ENCODE measurements at places on chromosomes 13 and 19. TPM values are rescaled to one million over a fixed set of nuclear protein-coding genes. Genes with fewer than 3 reads are reported as not detected.

- DNase-seq, result peak; percentile 81
These were observed 7.7 kb downstream of the UBE2L5 start for GRCh38 chr13:30429721-30430694.

The BEST2 gene
- total RNA-seq, result not detected

The PCSK4 gene
- 0.92 TPM for total RNA-seq

The NRTN gene
- total RNA-seq, result 0.14 TPM

DNA sequence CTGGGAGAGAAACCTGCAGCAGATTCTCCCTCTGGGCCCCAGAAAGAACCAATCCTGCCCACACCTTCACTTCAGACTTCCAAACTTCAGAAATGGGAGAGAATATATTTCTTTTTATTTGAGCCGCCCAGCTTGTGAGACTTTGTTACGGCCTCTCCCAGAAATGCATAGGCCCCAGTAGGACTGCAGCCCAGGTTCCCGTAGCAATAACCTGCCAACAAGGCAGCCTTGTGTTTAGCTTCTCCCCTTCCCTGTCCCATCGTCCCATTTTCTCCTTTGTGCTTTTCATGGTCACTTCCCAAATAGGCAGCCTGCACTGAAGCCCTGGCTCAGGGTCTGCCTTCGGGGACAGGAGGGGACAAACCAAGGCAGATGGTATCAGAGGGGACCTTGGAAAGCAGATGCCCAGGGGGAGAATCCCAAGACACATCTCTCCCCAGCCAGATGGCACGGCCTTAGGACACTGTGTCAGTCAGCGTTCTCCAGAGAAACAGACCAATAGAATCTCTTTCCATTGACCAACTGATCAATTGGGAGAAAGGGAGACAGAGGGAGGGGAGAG lies 3.7 kb upstream of the ARHGEF7 start:
- DNase-seq, result no peak

The CEACAM6 gene
- 0.04 TPM for total RNA-seq

Data from foreskin keratinocyte (primary cell).